Frontal cortex (tissue), 4 donors: ENCODE measurements at places on chromosomes 16 and 17.

- no peak for DNase-seq
Measured at GRCh38 chr16:50265260-50265659, 1.1 kb upstream of the ADCY7 start.

DNA sequence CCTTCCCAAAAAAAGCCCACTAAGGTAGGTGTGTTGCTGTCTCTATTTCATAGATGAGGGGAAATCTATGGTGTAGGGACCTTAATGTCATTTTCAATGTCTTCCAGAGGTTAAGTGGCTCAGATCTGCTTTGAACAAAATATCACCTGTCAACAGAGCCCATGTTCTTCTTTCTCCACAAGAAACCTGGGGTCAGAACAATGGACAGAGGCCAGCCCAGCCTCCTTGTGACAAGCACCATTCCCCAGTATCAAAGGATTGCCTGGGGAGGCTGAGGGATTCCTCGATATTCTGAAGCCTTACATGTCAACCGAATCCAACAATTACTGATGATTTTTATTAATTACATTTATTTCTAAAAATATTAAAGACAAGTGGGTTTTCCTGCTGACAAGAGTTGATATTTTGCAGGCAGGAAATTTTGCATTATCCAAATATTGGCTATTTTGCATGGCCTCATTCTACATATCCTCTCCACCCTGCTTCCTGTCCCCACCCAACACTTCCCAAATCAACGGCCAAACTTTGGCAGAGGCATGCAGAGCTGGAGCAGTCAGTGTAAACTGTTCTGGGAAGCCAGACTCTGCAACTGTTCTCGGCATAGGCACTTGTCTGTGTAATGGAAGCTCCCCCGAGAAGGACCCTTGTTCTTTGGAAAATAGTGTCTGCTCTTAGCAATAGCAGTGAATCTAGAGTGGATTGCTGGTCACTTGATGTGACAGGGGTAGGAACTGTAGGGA is 281.5 kb downstream of the HS3ST3A1 start:
- DNase-seq, result no peak

DNA sequence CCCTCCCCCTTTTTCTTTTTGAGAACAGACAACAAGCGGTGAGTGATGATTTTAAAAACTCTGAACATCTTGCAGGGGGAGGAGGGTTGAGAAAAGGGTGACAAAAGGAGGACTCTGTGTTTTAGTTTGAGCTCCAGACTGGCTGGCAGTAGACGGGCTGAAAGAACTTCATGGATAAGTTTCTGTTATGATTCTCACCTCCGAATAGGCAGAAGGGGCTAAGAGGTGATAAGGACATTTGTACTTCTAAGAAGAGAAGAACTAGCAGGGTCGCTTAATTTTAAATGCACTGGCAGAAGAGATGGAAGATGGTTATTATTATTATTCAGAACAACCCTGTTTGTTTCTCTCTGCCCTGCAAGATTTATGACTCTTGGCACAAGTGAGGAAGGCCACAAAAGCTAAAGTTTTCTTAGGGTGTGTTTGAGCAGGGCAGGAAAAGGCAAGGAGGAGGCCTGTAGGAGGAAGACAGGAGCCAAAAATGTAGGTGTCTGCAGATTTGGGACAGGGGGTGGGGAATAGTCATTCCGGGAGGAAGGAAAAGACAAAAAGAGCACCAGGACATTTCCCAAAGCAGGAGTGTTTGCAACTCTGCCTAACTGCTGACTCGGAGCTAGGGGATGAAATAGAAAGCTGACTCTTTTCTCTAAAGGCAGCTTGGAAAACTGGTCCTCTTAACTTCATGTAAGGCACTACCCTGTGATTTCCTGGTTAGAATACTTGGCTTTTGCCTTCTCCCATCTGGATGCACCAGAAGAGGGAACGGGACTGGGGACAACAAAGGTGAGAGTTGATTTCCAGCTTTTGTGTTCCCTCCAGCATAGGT is 11.9 kb upstream of the HOXB2 start:
- no peak for DNase-seq

DNA sequence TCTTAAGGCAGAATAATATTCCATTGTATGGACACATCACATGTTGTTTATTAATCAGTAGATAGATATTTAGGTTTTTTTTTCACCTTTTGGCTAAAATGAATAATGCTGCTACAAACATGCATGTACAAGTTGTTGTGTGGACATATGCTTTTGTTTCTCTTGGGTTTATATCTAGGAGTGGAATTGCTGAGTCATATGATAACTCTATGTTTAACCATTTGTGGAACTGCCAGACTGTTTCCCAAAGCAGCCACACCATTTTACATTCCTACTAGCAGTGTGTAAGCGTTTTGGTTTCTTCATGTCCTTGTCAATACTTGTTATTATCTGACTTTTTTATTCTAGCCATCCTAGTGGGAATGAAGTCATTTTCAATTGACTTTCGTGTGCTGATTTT is 21.3 kb downstream of the CYLD start:
- DNase-seq, result no peak

GRCh38 chr17:65365169-65365568 is 196.3 kb downstream of the AXIN2 start:
- no peak for DNase-seq

- DNase-seq, result no peak
Measured at GRCh38 chr16:53896722-53897121, 192.8 kb downstream of the FTO start.
